Esophagus muscularis mucosa (tissue), 4 donors: ENCODE measurements at places on chromosomes 2 and 18. TPM values are rescaled to one million over a fixed set of nuclear protein-coding genes. Genes with fewer than 3 reads are reported as not detected.

The ADRA2B gene
- 2.8 TPM for total RNA-seq

The CDH19 gene
- 37.9 TPM for total RNA-seq

The CPLX4 gene
- total RNA-seq = not detected

The RSAD2 gene
- total RNA-seq = 3.7 TPM

The GALNT13 gene
- 0.50 TPM for total RNA-seq

The ALPP gene
- total RNA-seq = not detected

DNA sequence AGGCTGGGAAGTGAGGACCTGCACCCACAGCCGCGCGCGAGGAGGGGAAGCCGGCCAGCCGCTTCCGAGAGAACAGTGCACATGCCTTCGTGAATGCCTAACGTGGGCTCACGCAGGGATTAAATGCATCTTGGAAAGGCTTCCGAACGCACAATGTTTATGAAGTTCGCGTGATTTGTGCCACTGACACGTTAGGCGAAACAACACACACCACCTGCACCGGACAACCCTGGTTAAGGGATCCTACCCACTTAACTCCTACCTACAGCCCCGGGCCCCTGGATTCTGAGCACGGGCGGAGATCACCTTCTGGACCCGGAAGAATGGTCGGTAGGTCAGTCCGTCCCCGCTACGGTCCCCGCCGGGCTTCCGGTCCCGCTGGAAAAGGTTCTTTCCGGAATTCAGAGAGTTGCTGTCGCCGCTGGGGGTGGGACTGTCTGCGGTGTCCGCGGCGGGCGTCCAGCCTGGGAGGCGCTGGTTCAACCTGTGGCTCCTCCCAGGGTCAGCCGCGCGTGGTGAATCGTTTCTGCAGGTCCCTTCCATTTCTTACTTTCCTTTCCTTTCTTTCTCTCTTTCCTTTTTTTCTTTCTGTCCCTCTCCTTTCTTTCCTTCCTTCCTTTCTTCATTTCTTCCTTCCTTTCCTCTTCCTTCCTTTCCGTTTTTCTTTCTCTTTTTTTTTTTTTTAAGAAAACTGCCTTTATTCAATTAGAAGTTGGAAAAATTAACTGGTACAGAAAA lies at the start of gene MTIF2:
MTIF2 (minus strand) TSS at position 325 of the 738 bp plus-strand sequence. CDS start 5,373 bp downstream, outside the sequence.
- H3K4me1 ChIP-seq = peaks cover 20% of the 10 kb centered on the region
- H3K36me3 ChIP-seq = peaks cover 33% of the 10 kb centered on the region

GRCh38 chr18:9852266-9853081 lies 33.3 kb upstream of the TXNDC2 start:
- H3K36me3 ChIP-seq = no peaks in the 10 kb centered on the region
- no peaks in the 10 kb centered on the region for H3K27me3 ChIP-seq
- H3K4me3 ChIP-seq = no peak overlapping the region
- no peak for DNase-seq
- peaks cover 7% of the 10 kb centered on the region for H3K4me1 ChIP-seq

- H3K27me3 ChIP-seq = no peaks in the 10 kb centered on the region
- no peak overlapping the region for H3K27ac ChIP-seq
- H3K36me3 ChIP-seq = no peaks in the 10 kb centered on the region
- H3K4me3 ChIP-seq = no peak overlapping the region
- no peak for DNase-seq
These were observed 62.9 kb upstream of the NDUFV2 start for GRCh38 chr18:9039441-9040071.

DNA sequence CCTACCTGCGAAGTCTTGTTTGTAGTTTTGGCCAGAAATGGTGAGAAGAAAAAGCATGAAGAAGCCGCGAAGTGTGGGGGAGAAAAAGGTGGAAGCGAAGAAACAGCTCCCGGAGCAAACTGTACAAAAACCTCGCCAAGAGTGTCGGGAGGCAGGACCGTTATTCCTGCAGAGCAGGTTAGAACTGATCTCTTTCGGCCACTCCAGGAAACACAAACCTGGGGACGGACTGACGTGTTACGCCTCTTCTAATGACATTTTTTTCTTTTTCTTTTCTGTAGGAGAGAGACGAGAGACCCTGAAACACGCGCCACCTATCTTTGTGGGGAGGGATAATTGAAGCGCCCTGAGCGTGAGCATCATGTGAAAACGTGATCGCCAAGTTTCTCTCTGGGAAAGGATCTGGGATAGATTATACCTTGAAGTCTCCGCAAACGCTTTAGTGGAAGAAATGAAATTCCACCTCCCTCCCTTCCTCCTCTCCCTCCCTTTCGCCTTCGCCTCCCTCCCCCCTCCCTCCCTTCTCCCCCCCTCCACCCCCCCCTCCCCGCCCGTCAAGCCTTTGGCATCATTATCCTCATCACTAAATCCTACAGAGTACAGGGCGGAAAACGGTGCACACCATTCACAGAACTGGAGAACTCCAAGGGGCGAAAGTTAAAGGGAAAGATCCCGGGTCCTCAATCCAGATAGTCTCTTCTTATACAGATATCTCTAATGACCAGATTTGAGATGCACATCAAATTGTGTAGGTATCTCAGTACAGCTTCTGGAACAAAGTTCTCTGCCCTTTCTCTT lies at the start of gene ZEB2:
ZEB2 (minus strand) TSS at position 186 of the 798 bp plus-strand sequence. CDS start 2,769 bp downstream, outside the sequence.
- DNase-seq = no peak
- H3K27me3 ChIP-seq = no peaks in the 10 kb centered on the region
- peak within 1 kb of the TSS; percentile 87 for H3K27ac ChIP-seq
- H3K36me3 ChIP-seq = no peaks in the 10 kb centered on the region
- H3K4me3 ChIP-seq = peak within 1 kb of the TSS; percentile 64

DNA sequence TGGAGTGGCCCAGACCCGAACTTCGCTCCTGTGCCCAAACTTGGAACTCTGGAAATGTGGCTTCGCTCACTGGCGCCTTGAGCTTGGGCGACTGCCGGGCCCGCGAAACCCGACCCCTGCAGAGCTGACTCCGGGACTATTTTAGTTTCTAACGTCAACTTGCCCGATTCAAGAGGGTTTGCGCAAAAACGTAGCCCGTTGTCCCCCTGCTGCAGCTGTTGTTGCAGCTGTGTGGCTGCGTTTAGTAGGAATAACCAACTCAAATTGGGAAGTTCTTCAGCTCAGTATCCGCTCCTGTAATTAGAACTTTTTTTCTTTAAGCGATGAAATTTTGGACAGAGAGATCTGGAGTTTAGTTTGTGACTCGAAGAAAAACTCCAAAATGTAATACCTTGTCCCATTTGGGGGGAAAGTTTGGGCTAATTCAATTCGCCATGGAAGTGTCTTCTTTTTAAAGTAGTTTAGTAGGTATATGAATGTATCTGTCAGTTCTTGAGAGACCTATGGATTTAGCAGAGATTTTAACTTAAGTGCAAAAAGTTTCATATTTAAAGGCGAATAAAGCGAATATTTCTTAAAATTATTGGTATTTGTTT lies 559 bp downstream of the MYL12A start:
- peaks cover under 1% of the 10 kb centered on the region for H3K36me3 ChIP-seq
- no peaks in the 10 kb centered on the region for H3K27me3 ChIP-seq
- peak overlapping the region; percentile 100 for H3K27ac ChIP-seq
- H3K4me1 ChIP-seq = peaks cover 30% of the 10 kb centered on the region

GRCh38 chr2:181552808-181553207 lies 95.6 kb downstream of the ITGA4 start:
- no peaks in the 10 kb centered on the region for H3K27me3 ChIP-seq
- H3K36me3 ChIP-seq = no peaks in the 10 kb centered on the region
- no peak overlapping the region for H3K27ac ChIP-seq
- peaks cover 12% of the 10 kb centered on the region for H3K4me1 ChIP-seq

DNA sequence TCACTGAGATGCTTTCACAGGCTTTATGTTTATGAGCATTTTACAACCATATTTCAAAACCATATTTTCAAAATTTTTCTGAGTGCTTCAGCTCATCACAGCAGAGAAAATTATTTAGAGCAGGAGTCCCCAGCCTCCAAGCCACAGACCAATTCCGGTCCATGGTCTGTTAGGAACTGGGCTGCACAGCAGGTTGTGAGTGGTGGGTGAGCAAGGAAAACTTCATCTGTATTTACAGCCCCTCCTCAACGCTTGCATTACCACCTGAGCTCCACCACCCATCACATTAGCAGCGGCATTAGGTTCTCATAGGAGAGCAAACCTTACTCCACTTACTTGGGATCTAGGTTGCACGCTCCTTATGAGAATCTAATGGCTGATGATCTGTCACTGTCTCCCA lies 165.6 kb downstream of the SEPTIN10 start:
- H3K4me1 ChIP-seq = peaks cover 23% of the 10 kb centered on the region
- H3K36me3 ChIP-seq = no peaks in the 10 kb centered on the region
- no peaks in the 10 kb centered on the region for H3K27me3 ChIP-seq
- H3K27ac ChIP-seq = no peak overlapping the region

- no peak overlapping the region for H3K27ac ChIP-seq
- no peaks in the 10 kb centered on the region for H3K4me1 ChIP-seq
- no peaks in the 10 kb centered on the region for H3K27me3 ChIP-seq
These were observed 143.3 kb upstream of the CAB39 start for GRCh38 chr2:230569298-230569697.

GRCh38 chr2:172435606-172435911 lies 8.2 kb downstream of the ITGA6 start:
- H3K27ac ChIP-seq = no peak overlapping the region
- no peaks in the 10 kb centered on the region for H3K27me3 ChIP-seq
- H3K4me3 ChIP-seq = no peak overlapping the region
- no peaks in the 10 kb centered on the region for H3K36me3 ChIP-seq
